ENCODE measurements at places on chromosomes 3 and 15. TPM values are rescaled to one million over a fixed set of nuclear protein-coding genes. Genes with fewer than 3 reads are reported as not detected.

Gene AQP9
- not detected for total RNA-seq

GRCh38 chr15:47429376-47429775 lies 287.9 kb upstream of the SEMA6D start:
- DNase-seq, result no peak

Gene CD47
- total RNA-seq, result 137 TPM

DNA sequence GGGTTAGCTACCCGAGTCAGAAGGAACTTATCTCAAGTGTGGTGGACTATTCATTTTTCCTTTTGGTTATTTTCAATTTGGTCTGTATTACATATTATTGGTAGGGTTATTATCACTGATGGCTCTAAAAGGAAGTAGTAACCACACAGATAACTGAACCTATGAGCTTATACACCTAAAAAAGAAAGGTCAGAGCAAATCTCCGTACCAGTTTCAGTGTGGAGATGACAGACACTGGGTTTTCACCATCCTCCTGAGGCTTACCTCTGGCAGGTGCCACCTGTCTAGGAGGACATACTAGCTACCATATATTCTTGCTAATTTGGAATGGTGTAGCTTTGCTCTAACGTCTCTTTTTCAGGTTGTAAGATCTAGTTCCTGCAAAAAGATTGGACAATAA lies 10.2 kb downstream of the GAP43 start:
- DNase-seq, result no peak

Gene ZBED2
- 0.68 TPM for total RNA-seq

- DNase-seq, result no peak
Measured at GRCh38 chr3:99670556-99670950, 32.2 kb downstream of the COL8A1 start.

DNA sequence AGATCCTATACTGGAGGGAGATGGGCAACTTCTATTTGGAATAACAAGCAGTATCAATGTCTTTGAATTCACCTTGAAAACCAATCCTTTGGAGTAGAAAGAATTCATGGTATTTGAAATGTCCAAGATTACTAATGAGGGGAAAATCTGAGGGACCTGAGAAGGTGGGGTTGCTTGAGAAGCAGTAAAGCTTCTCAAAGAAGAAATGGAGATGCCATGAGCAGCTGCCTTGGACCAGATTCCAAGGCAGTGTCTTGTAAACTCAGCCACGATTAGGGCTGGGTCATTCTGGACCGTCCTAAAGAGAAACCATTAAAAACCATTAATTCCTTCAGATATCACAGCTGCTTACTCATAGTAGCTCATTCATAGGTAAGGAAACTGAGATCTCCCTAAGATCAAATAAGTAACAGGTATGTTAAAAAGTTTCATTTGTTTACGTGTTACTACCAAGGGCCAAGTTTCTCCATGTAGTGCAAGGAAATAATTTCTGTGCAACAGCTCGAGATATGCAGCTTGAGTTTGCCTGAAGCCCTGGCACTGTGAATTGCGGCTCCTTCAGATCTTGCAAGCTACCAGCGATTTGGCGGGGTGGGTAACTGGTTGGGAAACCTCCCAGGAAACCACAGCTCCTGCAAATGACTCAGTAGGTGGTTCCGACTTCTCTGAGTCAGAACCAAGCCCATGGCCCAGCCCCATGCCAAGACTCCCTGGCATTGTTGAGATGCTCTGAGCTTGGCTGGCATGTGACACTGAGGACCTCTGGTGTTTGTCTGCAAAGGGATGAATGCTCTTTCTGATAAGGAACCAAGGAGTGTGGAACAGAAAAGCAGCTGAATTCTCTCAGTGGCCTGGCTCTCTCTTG lies 296.8 kb downstream of the RORA start:
- DNase-seq, result peak; percentile 34

- peak; percentile 83 for DNase-seq
Measured at GRCh38 chr15:82530606-82531379, 9.5 kb downstream of the RPS17 start.

- DNase-seq, result no peak
Measured at GRCh38 chr3:27688053-27688452, 34.1 kb downstream of the EOMES start.

DNA sequence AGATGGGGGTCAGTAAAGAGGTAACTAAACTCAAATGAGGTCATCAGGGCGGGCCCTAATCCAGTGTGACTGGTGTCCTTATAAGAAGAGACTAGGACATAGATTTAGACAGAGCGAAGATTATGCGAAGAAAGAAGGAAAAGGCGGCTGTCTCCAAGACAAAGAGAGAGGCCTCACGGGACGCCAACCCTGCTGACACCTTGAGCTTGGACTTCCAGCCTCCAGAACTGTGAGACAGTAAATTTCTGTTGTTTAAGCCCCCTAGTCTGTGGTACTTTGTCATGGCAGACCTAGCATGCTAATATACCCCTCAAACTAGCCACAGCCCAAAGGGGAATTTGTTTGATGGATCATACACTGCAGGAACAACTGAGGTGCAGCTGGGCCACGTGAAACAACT lies 183.0 kb downstream of the ABHD5 start:
- no peak for DNase-seq

GRCh38 chr3:147431751-147432150 lies 22.6 kb downstream of the ZIC1 start:
- DNase-seq, result no peak

DNA sequence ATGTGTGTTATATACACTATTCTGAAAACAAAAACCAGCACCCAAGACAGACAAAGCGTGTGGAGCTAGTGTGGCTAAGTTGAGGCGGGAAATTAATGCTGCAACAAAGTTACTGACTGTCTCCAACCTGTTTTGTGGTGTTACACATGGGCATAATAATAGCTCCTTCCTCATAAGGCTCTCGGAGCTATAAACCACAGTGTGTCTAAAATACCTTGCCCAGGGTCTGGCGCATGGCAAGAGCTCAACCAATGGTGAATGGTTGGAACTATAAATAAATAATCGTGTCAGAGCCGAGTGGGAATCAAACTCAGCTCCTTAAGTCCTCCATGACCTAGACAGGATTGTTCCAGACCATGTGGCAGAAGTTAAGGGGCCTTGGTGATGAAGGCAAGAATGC lies 35.9 kb upstream of the TFRC start:
- no peak for DNase-seq

Gene SPG21
- 55.1 TPM for total RNA-seq

DNA sequence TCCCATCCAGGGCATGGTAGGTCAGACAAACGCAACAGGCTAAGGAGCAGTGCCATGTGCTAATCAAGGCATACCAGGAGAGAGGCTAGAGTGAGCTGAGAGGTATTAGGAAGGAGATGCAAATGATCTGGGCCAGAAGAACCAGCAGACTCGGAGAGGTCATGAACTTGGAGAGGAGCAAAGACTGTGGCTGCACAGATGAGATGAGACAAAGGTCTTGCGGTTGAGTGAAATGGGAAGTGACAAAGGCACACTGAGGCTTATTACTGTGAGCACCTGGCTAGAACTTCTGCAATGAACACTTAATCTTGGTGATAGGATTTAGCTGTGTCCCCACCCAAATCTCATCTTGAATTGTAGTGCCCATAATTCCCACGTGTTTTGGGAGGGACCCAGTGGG lies 380.2 kb downstream of the ULK4 start:
- no peak for DNase-seq

- DNase-seq, result peak; percentile 81
Measured at GRCh38 chr3:15108082-15108545, 9.2 kb upstream of the RBSN start.

Gene ARHGAP11A
- 158 TPM for total RNA-seq

Gene CCR5
- total RNA-seq, result 38.4 TPM

GRCh38 chr3:37935756-37936666 lies 54.6 kb upstream of the VILL start:
- DNase-seq, result no peak

DNA sequence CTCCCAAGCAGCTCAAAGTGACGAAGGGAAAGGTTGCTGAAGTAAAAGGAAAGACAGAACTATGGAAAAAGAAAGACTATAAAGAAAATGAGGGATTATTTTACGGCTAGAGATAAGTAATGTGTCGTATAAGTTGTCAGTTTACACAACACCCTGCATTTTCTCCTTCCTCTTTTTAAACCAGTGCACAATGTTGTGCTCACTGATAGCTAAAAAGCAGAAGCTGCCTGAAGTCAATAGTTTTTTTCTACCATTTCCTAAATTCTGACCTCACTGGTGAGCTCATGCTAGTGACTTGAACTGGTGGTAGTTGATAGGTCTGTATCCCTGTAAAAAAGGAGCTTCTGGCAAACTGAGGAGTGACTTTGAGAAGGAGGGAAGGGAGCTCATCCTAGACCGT lies 368.6 kb upstream of the GBE1 start:
- DNase-seq, result no peak

DNA sequence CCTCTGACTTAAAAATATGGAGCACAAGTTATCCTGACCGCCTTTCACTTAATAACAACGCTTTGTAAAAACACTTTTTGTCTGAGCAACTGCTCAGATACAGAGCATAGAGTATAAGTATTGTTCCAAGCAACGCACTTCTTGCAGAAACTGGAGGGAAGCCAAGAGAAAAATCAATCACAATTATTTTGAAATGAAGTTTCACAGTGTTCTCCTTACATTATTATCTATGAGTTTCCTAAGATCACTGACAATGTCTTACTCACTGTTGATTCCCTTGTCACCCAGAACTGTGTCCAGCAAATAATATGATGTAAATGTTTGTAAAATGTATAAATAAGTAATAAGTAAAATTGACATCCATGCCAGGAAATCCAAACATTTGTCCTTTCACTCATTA lies 184.6 kb upstream of the GPR149 start:
- DNase-seq, result no peak

DNA sequence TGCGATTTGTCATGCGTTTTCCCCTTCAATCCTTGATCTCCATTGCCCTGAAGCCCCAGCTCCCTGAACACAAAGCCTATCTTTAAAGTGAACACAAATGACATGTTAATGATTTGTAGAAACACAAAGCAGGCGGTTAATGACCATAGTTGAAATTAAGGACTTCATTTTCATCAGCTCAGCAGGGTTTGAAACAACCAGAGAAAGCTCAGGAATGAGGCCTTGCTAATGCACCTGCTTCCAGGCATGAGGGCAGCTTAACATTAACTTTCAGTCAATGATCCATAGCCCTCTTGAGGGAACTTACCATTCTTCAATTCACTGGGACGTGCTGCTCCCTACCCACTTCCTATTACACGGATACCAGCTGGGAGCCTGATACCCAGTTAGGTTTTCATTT lies 427.2 kb upstream of the CBLB start:
- no peak for DNase-seq

GRCh38 chr3:170524073-170524472 lies 61.8 kb downstream of the SLC7A14 start:
- no peak for DNase-seq

- no peak for DNase-seq
Measured at GRCh38 chr3:76369170-76369569, 583.8 kb upstream of the ZNF717 start.

Gene COPG1
- total RNA-seq, result 135 TPM

GRCh38 chr3:127697551-127698240 lies 24.9 kb downstream of the ABTB1 start:
- peak; percentile 65 for DNase-seq

Gene ELP6
- total RNA-seq, result 52.1 TPM

Gene PPP2R3A
- 0.05 TPM for total RNA-seq

Gene GYG1
- total RNA-seq, result 46.9 TPM

Gene MEGF11
- not detected for total RNA-seq

GRCh38 chr3:29349049-29349448 lies 68.2 kb downstream of the RBMS3 start:
- DNase-seq, result no peak

GRCh38 chr3:9161298-9161697 lies 88.1 kb downstream of the SRGAP3 start:
- DNase-seq, result no peak

- DNase-seq, result no peak
Measured at GRCh38 chr3:31729082-31729481, 196.4 kb downstream of the STT3B start.

DNA sequence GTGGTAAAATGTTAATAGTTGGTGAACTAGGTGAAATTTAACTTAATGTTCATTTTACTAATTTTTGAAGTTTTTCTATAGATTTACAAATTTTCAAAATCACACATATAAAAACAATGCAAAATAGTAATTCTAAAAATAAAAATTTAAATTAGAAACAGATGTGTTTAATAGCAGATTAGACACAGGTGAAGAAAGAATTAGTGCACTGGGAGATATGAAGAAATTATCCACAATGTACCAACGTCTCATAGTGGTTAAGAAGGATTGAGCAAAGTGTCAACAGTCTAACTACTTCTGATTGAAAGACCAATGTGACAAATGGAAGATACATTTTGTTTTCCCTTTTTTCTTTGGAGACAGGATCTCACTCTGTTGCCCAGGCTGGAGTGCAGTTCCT lies 26.5 kb downstream of the SPG11 start:
- no peak for DNase-seq

GRCh38 chr15:31376511-31376910 lies 49.9 kb downstream of the KLF13 start:
- DNase-seq, result no peak

Gene SLC28A2
- total RNA-seq, result not detected

DNA sequence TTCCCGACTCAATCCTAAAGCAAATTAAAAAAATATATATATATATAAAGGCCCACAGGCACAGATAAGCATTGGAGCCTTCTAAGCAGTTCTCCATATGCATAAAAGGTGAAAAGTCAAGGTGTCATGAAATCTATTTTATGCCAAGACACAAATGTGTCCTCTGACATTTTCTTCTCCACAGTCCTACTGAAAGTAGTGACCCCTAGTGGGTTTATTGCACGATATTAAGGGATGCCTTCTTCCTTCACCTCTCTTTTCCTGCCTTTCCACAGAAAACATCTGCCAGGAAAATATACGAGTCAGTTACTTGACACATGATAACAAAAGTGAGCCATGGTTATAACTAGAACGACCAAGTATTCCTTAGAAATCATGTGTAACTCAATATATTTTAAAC lies 303.2 kb downstream of the TIGIT start:
- DNase-seq, result no peak

GRCh38 chr15:94000606-94001005 lies 230.8 kb upstream of the MCTP2 start:
- DNase-seq, result no peak

Gene MITF
- total RNA-seq, result not detected

GRCh38 chr15:94199725-94200124 lies 31.6 kb upstream of the MCTP2 start:
- no peak for DNase-seq

Gene USP50
- not detected for total RNA-seq

DNA sequence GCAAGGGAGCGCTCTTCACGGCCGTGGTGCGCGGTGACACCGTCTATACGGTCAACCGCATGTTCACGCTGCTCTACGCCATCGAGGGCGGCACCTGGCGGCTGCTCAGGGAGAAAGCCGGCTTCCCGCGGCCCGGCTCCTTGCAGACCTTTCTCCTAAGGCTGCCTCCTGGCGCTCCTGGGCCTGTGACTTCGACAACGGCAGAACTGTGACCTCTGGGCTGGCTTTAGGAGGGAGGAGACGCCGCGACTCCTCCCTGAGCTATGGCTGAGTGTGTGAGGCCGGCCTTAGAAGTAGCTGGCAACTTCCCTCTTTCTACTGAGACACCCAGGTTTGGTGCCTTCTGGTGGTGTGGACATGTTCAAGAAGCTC lies 1.4 kb downstream of the KBTBD13 start:
- DNase-seq, result peak; percentile 61

GRCh38 chr3:16935781-16936180 lies 51.0 kb downstream of the PLCL2 start:
- no peak for DNase-seq

- DNase-seq, result no peak
Measured at GRCh38 chr3:121871430-121871829, 22.8 kb upstream of the SLC15A2 start.

Gene SLC22A14
- not detected for total RNA-seq

Data from activated CD8-positive, alpha-beta T cell treated with anti-CD3 and anti-CD28 coated beads, Interleukin-2, amount 10 ng/mL, durations not matched to agents 7 days and 5 days (primary cell).